ENCODE measurements at places on chromosomes 3 and 15.

DNA sequence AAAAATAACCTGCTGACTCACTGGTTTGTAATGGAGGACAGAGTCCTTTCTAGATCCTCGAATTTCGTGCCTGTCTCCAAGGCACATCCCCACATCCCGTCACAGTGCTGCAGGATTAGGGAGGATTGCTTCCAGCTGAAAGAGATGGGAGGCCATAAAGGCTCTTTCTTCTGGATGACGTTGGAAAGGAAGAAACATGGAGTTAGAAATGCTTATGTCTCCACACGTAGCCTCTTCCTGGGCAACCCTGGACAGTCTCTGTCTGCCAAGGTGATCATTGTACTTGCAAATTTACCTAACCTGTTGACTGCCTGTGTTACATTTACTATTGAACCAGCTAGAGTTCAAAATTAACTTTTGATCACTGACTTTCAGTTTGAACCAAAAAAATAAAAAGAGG is 27.6 kb upstream of the VILL start:
- DNase-seq = no peak

- no peak for DNase-seq
Observed at GRCh38 chr3:20752416-20752815, 566.4 kb upstream of the SGO1 start.

DNA sequence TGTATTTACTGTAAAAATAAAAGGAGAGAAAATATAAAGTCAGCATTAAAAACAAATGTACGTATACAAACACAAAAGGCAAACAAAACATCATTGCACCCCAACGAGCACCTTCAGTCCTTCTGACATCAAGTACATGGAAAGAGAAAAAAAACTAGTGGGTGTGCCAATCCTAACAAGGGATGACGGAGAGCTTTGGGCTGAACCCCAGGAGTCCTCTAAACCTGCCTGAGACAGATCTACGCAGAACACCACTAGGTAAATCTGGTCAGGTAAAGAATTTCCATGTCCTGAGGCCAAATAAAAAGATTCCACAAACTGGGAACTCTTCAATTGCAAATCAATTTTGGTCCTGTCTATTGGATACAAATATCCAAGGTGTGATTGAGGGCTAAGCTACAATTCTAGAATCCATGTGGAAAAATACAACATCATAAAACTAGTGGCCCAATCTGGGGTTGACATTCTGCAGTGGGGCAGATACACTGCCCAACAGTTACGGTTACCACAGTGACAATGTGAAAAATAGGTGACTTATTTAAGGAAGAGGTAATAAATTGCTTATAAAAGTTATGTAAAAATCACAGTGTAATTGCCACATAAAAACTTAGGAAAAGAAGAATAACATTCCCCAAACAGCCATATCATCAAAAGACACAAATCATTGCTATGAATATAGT is 14.2 kb downstream of the IFT80 start:
- DNase-seq = no peak

DNA sequence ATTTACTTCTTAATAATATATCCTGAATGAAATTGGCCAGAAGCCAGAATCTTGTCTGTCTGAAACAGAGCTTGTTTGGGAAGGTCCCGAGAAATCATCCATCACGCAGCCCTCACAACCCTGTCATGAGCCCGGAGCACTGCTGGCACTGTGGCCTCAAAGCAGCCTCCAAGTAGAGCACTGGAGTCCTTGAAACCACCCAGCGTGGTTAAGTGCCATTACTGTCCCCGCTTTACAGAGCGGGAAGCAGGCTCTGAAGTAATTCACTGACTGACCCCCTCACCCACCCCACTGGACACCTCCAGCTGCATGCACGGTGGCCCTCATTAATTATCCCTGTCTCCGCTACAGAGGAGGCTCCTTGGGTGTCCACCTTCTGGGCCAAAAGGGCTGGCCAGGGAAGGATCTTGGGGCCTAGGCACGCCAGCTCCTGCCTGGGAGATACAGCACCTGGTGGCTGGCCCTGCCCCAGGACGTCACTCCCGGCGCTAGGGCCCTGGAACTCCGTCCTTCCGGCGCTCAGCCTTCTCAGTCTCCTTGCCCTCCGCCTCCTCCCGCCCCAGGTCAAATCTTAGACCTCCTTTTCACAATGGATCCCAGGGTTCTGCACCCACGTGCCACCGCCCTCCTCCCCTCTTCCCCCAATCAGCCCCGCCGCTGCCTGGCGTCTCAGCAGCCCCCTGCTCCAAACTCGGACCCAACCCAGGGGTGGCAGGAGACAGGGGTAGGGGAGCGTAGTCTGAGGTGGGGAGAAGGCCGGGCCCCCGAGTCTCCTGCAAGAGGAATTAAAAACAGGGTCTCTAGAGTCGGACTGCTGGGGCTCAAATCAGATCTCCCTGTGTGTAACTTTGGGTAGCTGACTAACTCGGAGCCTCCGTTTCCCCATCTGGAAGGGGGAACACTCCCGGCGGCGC is 1.1 kb downstream of the TKT start:
- peak; percentile 23 for DNase-seq

- peak; percentile 29 for DNase-seq
Observed at GRCh38 chr3:16512435-16513140, 911 bp downstream of the RFTN1 start.

DNA sequence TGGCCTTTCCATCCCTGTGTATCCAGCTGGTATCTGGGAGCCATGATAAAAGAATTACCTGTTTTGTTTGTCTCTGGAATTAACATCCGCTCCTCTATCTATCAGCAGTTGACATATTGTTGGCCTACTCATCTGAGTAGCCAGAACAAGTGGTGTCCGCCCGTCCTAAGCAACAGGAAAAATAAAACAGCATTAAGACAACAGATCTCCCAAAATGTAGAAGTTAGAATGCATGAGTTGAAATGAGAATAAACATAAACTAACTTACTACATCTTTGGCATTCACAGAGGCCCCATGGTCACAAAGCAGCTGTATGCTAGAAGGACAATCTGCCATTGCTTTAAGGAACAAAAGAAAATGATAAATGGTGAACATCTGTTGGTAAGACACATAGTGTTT is 75.9 kb downstream of the UACA start:
- no peak for DNase-seq

GRCh38 chr15:87689716-87690115 is 566.8 kb downstream of the NTRK3 start:
- DNase-seq = no peak

GRCh38 chr3:56681984-56682461 is 1.0 kb downstream of the TASOR start:
- no peak for DNase-seq

DNA sequence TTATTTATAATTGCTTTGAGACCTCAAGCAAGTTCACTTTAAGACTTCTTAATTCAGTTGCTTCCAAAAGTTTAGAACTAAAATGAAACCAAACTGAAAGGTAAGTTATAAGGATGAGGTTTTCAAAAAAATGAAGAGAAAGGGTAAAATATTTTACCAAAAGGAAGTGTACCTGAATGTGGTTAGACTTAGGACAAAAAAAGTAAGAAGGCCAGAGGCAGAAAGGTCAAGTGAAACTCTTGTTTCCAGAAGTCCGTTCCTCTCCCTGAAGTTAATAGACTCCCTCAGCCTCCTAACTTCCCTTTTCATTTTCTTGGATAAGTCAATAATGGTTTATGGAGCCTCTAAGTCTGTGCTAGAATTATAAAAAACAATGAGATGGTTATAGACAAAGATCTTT is 16.6 kb downstream of the BTLA start:
- DNase-seq = no peak

DNA sequence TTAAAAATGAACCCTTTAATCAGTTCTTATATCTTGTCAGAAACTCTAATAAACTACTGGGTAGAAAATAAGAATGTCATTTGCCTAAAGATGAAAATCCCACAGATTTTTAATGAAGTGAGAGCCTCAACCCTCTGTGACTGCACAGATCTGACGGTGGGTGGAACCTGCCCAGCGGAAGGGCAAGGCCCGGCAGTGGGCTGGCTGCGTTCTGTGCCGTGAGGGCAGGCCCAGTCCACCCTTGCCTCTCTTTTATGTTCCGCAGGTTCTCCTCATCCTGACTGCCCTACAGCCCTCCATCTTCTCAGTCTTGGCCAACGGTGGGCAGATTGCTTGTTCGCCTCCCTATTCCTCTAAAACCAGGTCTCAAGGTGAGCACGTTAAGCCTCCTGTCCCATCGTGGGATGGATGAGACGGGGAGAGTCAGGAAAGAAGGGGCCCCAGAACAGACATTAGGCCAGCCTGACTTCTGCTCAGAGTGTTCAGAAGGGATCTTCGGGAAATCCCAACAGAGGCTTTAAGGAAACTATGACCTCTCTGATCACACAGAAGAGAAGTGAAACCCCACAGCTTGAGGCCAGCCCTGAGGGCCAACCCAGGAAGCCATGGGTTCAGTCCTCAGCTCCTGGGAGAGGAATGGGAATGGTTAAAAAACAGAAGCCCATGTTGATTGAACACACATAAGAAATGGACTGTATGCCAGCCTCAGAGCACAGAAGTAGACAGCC is 16.0 kb downstream of the SLC51A start:
- DNase-seq = no peak

DNA sequence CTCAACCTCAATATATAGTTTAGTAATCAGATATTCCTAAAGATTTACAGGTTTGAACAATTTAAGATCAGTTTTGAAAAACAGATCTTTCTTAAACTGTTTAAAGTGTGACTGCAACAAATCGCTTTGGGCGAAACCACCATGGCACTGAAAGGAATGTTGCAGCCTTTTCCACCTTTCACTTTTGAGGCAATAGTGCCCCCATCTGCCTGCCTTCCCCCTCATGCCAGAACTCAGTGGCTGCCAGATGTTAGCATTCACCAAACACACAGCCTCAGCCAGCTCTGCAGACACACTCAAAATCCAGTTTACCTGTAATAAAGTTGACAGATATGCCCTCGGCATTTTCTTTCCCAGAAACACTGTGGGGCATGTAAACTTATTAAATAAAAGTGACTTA is 3.3 kb downstream of the LYSMD4 start:
- no peak for DNase-seq

- no peak for DNase-seq
Observed at GRCh38 chr3:112116748-112117186, 16.3 kb downstream of the GCSAM start.

GRCh38 chr15:89976246-89976600 is 24.9 kb upstream of the ZNF710 start:
- DNase-seq = no peak

- DNase-seq = no peak
Observed at GRCh38 chr3:60728006-60728405, 523.2 kb downstream of the FHIT start.

Measured in T-helper 17 cell (primary cell).